ENCODE measurements at places on chromosomes 12 and 14.

- no peak for DNase-seq
These were observed 17.0 kb upstream of the IRF2BPL start for GRCh38 chr14:77045238-77046162.

- no peak for DNase-seq
These were observed 187.6 kb downstream of the ETNK1 start for GRCh38 chr12:22812531-22812930.

DNA sequence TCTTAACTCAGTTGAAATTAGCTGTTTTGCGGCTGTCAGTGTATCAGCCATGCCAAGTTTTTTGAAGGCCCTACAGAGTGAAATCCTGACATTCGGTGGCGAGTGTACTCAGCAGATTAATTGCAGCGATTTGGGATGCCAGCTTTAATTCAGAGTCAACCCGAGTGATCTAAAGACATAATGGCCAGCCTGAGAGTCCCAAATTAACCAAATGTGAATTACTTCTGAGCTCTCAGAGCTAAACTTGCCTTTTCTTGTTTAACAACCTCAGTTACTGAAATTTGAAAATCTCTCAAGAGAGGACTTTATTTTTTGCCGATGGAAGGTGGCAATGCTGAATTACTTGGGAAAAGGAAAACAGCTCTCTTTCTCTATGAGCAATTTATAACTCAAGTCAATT, 148.5 kb downstream of the GLT1D1 start:
- DNase-seq = no peak

- no peak for DNase-seq
These were observed 25.7 kb downstream of the JAG2 start for GRCh38 chr14:105142651-105143450.

DNA sequence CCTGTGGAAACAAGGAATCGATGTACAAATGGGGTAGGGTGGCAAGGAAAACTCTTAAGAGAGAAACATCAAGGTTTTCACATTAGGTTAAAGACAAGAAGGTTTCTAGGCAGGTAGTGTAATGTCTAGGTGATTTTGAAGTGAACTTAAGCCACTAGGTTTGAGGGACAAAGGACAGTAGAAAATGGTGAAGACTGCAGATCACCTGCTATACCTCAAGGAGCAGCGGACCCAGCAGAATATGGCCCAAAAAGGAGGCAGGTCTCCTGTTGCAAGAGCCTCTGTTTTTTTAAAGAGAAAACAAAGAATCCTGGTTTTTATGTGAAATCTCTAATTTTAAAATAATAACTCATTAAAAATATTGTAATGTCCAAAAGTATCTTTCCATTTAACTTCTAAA, 178.1 kb downstream of the ACSS3 start:
- no peak for DNase-seq

DNA sequence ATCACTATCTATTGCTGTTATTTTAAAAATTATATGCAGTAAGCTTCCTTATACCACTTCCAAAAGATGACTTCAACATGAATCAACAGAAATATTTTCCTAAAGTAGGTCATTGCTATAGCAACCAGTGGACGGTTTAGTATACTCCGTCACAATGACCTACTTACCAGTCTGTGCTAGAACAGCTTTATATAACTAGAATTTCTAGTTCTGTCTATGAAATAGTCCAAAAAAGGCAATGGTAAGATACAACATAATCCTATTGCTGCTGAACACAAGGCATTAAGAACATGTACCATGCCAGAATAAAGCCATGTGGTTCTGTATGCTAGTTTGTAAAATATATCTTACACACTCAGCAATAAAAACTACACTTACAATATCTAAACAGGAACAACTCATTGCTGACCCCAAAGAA, 40.7 kb upstream of the MTERF2 start:
- DNase-seq = peak; percentile 96

All from IMR-90 (cell line).